ENCODE measurements at places on chromosomes 2 and 18. TPM values are rescaled to one million over a fixed set of nuclear protein-coding genes. Genes with fewer than 3 reads are reported as not detected.

GRCh38 chr2:11746376-11746806 lies at the start of gene LPIN1:
TSS of gene LPIN1 (plus strand) at chr2:11746632. CDS start at chr2:11765542, 18,910 bp downstream.
- DNase-seq: peak; percentile 90

GRCh38 chr2:229133155-229133772 lies 137.8 kb downstream of the PID1 start:
- no peak for DNase-seq

DNA sequence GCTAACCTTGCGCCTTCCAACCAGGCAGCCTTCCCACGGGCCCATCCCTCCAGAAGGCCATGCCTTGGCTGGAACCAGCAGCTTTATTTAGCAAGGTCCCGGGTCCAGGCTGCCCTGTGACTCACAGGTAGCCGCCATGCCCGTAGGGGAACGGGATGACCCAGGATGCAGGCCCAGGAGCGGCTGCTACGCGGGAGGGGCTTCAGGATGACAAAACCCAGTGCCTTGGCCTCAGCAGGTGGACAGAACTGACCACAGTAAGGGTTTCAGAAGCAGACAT lies 63.3 kb downstream of the RTP5 start:
- DNase-seq: no peak

DNA sequence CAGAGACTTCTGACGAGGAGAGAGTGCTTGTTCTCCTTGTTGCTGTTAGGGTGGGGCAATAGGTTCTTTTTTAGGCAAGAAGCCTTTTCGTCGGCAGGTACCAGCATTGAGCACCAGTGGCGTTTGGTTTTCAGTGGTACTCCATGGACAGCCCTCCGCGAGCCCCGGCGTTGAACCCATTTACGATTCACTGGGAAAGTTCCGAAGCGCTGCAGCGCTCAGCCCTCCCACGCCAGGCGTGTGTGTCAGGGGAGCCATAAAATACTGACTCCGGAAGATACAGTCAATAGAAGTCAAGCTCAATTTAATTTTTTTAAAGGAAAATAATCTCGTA lies 494 bp upstream of the ROCK1 start:
- DNase-seq: no peak

DNA sequence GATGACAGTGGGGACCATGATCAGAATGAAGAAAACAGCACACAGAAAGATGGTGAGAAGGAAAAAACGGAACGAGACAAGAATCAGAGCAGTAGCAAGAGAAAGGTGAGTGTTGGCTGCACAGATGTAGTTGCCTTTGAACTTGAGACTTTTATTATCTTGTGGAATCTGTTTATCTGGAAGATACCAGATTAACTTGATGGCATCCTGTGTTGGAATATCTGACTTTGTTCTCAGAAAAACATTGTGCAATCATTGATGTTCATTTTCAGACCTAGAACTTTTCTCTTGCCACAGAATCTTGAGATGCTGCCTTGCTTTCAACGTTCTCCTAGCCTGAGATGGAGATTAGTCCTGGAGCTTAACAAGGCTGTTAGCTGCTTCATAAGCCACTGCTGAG lies 5.9 kb downstream of the EIF4E2 start:
- no peak for DNase-seq

GRCh38 chr2:179264368-179265081 lies at the start of gene SESTD1:
TSS of gene SESTD1 (minus strand) at chr2:179264832. CDS start at chr2:179191841, 72,991 bp downstream.
- peak; percentile 17 for DNase-seq

The UGT1A5 gene
- not detected for total RNA-seq

DNA sequence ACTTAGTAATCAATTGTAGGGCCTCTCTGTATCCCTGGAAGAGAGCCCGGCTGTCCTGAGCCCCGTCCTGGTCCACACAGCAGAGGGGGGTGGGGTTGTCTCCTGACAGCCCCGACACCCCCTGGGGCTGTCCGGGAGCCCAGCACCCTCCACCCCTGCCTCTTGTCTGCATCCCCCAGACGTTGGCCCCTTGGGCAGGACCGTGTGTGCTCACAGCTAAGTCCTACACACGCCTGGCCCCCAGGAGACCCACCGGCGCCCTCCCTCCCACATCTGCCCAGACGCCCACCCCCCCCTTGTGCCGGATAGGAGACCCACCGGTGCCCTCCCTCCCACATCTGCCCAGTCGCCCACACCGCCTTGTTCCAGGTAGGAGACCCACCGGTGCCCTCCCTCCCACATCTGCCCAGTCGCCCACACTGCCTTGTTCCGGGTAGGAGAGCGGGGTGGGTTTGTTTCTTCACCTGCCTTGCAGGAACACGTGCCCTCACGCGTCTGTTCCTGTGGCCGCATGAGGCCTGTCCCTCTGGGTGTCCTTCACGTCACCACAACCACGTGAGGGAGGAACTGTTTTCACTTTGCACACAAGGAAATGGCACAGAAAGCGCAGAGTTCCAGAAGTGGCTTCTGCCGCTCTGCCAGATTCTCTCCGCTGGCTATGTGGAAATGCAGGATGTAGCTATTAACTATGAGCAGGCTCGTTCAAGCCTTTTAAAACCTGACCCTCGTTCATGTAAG lies 61.1 kb upstream of the NFATC1 start:
- no peak for DNase-seq

DNA sequence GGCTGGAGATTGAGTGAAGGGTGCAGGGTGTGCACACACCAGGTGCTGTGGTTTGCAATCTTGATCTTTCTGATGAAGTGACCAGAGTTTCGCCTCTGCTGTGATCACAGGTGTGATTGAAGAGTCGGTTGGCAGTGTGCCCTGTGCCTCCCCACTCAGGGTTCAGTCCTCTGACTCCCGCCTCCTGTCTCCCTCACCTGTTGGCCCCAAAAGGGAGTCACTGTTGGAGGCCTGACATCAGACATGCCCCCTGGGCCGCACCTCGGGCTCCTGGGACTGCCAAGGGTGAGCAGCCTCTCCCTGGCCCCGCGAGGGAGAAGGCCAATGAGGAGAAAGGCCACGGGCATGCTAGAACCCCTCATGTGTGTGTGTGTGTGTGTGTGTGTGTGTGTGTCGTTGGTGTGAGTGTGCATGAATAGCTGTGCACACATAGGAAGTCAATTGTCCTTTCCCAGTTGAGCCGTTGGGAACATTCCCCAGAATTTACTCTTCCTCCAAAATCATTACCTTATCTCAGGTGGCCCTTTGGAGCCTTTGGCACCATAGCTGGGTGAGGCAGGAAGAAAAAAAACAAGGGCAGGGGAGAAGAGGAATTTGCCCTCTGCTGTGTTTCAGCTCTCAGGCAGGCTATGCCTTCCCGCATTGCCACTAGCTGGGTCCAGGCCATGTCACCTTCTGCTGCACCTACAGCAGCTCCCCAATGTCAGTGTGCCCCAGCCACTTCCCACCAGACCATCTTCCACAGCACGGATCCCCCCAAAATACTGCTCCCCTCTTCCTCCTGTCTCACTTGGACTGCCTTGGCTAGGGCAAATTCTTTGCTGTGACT lies 78.1 kb upstream of the LAPTM4A start:
- no peak for DNase-seq

The SULT1C2 gene
- 0.62 TPM for total RNA-seq
